ENCODE measurements at places on chromosomes 16 and 17.

GRCh38 chr17:51270636-51271035 lies 10.3 kb downstream of the UTP18 start:
- no peak for DNase-seq

- peak; percentile 10 for DNase-seq
Measured at GRCh38 chr16:2689968-2690801, 7.9 kb downstream of the KCTD5 start.

DNA sequence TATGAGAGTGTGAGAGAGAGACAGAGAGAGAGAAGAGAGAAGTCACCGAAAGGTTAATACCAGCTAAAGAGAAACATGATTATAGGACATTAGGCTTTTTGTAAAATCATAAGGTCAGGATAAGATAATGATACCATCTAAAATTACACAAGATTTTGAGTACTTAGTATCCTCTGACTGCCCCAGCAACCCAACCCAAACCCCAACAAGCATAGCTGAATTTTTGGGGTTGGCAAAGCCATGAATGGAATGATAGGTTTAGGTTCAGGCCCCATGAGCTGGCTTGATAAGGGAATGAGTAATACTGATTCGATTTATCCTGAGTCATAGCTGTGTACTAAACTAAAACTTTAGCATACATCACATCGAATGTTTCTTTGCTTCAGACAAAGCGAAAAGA lies 259.5 kb downstream of the IRX3 start:
- no peak for DNase-seq

- no peak for DNase-seq
Measured at GRCh38 chr17:6684881-6685767, 28.0 kb downstream of the SLC13A5 start.

DNA sequence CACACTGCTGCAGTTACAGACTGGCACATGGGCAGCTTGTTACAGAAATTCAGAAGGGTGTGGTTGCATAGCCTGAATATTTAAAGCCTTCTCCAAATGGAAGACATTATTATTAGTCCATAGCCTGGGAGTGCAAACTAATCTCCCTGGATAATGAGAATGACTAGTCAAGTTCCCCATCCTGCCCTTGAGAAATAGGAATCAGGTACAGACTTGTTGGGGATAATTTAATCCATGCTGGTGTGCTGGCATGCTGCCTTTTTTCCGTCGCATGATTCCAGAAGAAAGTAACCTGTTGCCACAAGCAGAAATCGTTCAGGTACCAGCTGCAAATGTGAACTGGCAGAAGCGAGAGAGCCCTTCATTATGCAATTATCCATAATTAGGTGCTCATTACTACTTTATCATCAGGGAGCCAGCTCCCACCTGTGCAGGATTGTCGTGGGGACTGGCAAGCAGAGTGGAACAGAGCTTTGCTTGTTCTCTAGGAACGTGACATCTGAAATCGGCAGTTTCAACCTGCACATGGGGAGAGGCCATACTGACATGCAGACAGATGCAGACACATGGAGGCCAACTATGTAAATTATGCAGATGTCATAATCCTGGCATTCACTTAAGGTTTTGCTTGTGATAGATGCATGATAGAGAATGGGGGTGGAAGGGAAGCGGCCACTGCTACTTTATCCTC lies 419.4 kb downstream of the PMP22 start:
- DNase-seq, result no peak
